ENCODE measurements at places on chromosomes 3 and 15. TPM values are rescaled to one million over a fixed set of nuclear protein-coding genes. Genes with fewer than 3 reads are reported as not detected.

The GP9 gene
- not detected for total RNA-seq

The GJD2 gene
- not detected for total RNA-seq

The RNU5B-1 gene
- total RNA-seq, result not detected

The SH2D7 gene
- not detected for total RNA-seq

The ZNF860 gene
- total RNA-seq, result 0.27 TPM

The CEMIP gene
- 0.33 TPM for total RNA-seq

The STRIT1 gene
- not detected for total RNA-seq

The LRIG1 gene
- 178 TPM for total RNA-seq

The PRTG gene
- total RNA-seq, result 322 TPM

The RABL3 gene
- total RNA-seq, result 16.5 TPM

The SAMMSON gene
- not detected for total RNA-seq

The PRC1 gene
- 160 TPM for total RNA-seq

The CERS3 gene
- 0.26 TPM for total RNA-seq

The PLAAT1 gene
- total RNA-seq, result 4.0 TPM

The CCDC54 gene
- not detected for total RNA-seq

The GOLGA8T gene
- total RNA-seq, result 0.47 TPM

All from neural crest cell (in vitro differentiated cells).